ENCODE measurements at places on chromosomes 12 and 14. TPM values are rescaled to one million over a fixed set of nuclear protein-coding genes. Genes with fewer than 3 reads are reported as not detected.

GRCh38 chr12:70032076-70032475 is 207.0 kb downstream of the MYRFL start:
- DNase-seq = no peak

DNA sequence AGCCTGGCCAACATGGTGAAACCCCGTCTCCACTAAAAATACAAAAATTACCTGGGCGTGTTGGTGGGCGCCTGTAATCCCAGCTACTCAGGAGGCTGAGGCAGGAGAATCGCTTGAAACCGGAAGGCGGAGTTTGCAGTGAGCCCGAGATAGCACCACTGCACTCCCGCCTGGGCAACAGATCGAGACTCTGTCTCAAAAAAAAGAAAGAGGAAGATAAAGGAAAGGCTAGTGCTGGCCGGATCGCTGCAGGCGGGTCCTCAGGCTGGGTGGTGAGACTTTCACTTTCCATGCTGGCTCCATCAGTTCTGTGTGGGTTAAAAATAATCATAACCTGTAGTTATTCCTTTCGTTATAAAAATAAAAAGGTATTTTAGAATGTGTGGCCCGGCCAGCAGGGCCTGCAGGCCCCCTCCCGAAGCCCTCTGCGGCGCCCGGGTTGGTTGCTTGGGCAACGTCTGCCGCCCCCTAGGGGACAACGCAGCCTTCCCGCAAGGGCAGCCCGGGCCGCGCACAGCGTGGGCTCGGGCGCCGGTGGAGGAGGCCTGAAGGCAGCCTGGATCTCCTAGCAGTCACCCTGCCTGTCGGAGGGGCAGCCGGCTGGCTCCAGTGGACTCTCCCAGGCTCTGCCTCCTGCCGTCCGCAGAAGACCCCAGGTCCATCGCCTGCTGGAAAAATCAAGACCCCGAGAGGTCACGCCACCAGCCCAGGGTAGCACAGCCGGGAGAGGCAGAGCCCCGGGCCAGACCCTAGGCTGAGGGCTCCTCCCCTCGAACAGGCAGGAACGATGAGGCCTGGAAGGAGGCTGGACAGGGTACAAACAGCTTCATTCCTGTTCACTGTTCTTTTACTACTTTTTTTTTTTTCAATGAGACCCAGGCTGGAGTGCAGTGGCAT is 5.0 kb upstream of the SLC25A47 start:
- DNase-seq = no peak

DNA sequence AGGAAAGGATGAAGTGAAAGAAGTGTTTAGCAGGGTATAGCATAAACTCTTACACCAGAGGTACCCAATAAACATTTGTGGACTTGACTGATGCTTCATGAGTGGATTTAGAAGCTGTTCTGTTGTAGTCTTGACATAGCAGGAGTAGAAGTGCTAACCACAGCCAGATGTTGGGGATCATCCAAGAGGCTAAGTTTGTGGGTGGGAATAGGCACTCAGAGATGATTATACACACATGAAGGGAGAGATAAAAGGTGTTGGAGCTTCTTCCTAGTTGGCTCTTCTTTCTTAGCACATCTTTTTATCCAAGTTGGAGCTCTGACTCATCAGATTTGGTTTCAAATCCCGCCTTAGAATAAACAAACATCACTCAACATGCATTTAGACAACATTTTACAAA is 166.7 kb upstream of the E2F7 start:
- DNase-seq = no peak

- DNase-seq = no peak
These were observed 77.3 kb upstream of the SLC38A4 start for GRCh38 chr12:46903058-46903457.

- DNase-seq = no peak
These were observed 96.4 kb downstream of the RIN3 start for GRCh38 chr14:92609955-92610354.

DNA sequence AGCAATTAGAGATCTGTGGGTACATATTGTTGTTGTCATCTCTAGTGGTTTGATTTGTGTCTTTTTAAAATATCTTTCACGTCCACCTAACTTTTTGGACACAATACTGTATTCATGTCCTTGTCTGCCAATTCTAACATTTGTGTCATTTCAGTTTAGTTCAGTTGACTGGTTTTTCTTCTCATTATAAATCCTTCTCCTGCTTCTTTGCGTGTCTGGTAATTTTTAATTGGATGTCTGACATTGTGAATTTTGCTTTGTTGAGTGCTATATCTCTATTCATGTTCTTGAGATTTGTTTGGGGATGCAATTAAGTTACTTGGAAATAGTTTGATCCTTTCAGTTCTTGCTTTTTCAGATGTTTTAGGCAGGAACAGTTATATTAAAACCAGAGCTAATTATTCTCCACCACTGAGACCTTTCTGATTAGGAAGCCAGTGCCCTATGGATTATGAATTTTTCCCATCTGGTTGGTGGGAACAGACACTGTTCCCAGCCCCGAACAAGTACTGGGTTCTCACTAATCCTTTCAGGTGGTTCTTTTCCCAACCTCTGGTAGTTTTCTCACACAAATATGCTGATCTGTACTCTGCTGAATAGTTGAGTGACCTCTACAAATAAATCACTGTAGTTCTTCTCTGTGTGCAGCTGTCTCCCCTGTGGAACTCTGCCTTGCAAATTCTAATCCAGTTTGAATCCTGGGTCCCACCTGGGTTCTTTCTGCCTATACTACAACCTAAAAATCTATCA is 91.1 kb upstream of the DYNC1H1 start:
- no peak for DNase-seq

DNA sequence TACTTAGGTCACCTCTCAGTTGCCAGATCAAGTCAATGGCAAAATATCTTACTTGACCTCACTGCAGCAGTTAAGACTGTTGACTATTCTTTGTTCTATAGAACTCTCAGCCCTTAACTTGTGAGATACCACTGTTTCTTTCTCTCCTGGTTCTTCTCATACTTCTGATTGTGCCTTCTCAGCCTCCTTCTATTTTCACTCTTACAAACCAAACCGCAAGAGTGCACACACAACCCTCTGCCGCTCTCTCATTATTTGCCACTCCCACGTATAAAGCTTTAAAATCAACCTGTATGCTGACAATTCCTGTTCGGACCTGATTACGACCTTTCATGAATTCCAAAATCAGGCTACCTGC is 4.5 kb downstream of the E2F7 start:
- no peak for DNase-seq

- no peak for DNase-seq
These were observed 30.7 kb upstream of the MANSC4 start for GRCh38 chr12:27810756-27811155.

- no peak for DNase-seq
These were observed 290.7 kb upstream of the TMPO start for GRCh38 chr12:98224584-98225221.

GRCh38 chr12:79661629-79662028 is 29.1 kb downstream of the PAWR start:
- DNase-seq = no peak

GRCh38 chr12:89731089-89731488 is 22.5 kb upstream of the ATP2B1 start:
- DNase-seq = no peak

DNA sequence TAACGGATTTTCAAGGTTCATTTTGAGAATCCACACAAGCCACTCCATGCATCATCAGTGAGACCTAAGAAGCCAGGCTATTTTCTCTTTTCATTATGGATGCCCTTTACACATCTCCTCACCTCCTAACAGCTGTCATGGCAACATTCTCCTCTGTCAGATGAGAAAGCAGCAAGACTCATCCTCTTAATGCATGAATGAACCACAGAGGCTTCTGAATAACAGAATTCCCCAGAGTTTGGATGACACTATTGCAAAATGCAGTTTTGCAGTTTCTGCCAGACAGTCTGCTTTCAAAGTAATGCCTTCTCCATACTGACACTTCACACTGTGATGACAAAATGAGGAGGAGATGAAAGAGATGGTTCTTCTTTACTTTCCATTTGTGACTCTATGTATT is 286.7 kb upstream of the GRIP1 start:
- no peak for DNase-seq

DNA sequence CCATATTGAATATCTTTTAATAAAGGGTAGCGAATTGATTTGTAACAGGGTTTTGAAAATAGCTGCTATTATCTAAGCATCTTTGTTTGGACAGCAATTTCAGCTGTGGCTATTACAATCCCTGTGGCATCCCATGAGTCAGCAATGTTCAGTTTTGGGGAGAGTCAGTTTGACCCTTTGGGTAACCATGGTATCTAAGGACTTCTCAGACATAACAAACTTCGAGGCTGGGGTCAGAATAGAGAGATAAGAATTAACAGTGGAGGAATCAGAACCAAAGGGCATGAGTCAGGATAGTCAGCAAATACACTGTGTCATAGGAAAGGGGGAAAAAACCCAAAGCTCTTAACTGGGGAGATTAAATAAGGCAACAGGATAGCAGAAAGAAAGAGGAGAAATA is 11.7 kb upstream of the PTHLH start:
- no peak for DNase-seq

DNA sequence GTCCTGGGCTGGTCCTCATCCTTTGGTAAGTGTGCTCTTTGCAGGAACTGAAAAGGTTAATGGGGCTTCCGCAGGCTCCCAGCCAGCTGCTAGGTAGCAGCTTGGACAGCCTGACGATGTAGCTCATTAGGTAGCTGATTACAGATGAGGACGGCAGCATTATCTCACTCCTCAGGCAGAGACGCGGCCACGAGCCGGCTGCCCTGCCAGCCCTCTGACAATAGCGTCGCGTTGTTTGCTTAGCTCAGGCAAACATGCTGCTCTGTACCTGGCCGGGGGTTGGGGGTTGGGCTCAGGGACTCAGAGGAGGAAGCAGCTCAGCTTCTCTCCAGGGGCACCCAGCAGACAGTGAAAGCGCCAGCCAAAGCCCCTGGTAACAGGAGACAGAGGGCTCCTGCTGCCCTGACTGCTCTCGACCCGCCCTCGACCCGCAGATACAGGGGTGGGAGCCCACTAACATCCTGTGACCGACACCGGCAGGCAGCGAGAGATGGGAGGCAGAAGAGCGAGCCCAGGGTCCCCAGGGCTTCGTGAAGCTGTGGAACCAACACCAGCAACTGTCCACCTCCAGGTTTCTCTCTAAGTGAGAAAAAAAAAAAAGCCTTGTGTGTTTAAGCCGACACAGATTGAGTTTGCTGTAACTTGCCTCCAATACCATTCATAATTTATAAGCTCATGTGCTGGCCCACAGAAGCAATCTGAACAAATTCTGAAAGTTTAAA is 53.4 kb upstream of the DLK1 start:
- no peak for DNase-seq

GRCh38 chr12:72448089-72448488 is 175.9 kb downstream of the TRHDE start:
- DNase-seq = no peak

- DNase-seq = no peak
These were observed 2.7 kb downstream of the TMTC3 start for GRCh38 chr12:88144546-88145468.

- no peak for DNase-seq
These were observed 277.7 kb upstream of the DDHD1 start for GRCh38 chr14:53430870-53431269.

DNA sequence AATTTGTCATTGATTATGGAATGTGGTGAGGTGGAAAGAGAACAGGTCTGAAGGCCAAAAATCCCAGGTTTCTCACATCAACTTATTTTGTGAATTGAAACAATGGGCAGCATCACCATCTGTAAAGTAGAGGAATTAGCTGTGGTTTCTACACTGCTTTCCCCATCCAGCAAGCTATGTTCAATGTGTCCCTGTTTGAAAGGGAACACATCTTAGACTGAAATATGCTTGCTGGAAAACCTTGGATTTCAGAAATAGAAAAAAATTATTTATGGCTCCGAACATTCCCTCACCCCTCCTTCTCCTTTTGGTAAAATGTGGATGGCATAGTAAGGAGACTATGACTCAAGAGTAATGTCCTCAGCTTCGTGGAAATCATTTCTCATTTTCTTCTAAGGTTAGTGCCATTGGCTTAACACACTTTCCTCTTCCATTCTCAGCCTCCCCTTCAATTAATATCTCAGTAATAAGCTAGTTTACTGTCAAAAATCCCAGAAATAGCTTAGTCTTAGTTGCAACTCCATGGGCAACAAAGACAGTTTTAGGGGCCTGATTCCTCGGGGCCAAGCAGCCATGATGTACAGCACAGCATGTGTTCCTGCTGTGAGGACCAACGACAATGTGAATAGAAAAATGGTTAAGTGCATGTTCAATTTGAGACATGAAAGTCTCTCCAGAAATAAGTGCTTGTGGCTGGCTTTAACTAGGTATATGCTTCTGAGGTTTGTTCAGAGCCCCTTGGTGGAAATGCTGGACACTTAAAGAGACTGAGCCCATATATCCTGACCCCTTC is 205.8 kb upstream of the SLC38A2 start:
- DNase-seq = no peak

- DNase-seq = no peak
These were observed 33.2 kb upstream of the VRK1 start for GRCh38 chr14:96764012-96764411.

DNA sequence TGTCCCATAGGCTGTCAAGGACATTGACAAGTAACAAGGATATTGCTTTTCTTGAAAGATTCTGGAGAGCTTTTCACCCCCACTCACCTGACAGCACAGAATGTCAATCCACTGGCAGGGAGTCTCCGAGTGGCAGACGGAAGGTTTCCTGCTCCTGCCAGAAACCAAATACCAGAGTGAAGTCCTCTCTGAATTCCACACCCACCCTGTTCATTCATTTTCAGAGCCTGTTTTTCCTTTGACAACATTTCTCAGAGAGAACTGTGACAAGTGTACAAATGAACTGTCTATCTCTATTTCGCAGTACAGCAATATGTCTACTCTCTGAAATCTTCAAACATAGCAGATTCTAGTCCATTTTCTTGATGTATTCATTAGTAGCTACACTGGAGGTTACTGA is 26.2 kb upstream of the BICD1 start:
- no peak for DNase-seq

- DNase-seq = no peak
These were observed 7.8 kb upstream of the KRT72 start for GRCh38 chr12:52608826-52609630.

DNA sequence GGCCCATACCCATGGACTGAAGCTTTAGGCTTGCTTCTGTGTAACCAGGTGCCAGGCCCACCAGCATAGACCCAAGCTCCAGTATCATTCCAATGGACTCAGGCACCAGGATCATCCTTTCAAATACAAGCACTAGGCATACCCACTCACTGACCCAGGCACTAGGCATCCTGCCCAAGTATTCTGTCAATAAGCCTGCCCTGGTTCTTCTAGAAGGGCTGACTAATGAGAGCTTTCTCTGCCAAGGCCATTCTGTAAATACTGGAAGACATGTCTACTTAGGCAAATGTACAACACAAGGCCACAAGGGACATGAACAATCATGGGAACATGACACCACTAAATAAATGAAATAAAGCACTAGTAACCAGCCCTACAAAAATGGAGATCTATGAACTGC is 352.2 kb downstream of the FSCB start:
- no peak for DNase-seq

- DNase-seq = no peak
These were observed 87.8 kb downstream of the KNTC1 start for GRCh38 chr12:122614839-122615238.

Gene NRL
- 1.4 TPM for total RNA-seq

Gene MYH6
- total RNA-seq = not detected

Gene PUS1
- 108 TPM for total RNA-seq

Gene PROX2
- total RNA-seq = not detected

Gene GLT8D2
- 0.54 TPM for total RNA-seq

Gene HELB
- 4.9 TPM for total RNA-seq

Gene CLEC4D
- total RNA-seq = not detected

Gene CCDC197
- not detected for total RNA-seq

Gene EPS8
- 32.0 TPM for total RNA-seq

Gene NEUROD4
- not detected for total RNA-seq

Gene IL22
- total RNA-seq = not detected

Gene HPD
- 0.51 TPM for total RNA-seq

Gene KCNH3
- 0.64 TPM for total RNA-seq

Gene PMCH
- total RNA-seq = not detected

Gene PLEKHG3
- 34.0 TPM for total RNA-seq

Gene CDH24
- 9.0 TPM for total RNA-seq
